Heart right ventricle (tissue), 16 donors: ENCODE measurements at places on chromosomes 2 and 18. TPM values are rescaled to one million over a fixed set of nuclear protein-coding genes. Genes with fewer than 3 reads are reported as not detected.

GRCh38 chr2:120013597-120014223 lies 833 bp downstream of the EPB41L5 start:
- peak overlapping the region; percentile 96 for H3K4me3 ChIP-seq
- peak overlapping the region; percentile 88 for H3K27ac ChIP-seq
- no peaks in the 10 kb centered on the region for H3K4me1 ChIP-seq
- H3K27me3 ChIP-seq: no peaks in the 10 kb centered on the region

DNA sequence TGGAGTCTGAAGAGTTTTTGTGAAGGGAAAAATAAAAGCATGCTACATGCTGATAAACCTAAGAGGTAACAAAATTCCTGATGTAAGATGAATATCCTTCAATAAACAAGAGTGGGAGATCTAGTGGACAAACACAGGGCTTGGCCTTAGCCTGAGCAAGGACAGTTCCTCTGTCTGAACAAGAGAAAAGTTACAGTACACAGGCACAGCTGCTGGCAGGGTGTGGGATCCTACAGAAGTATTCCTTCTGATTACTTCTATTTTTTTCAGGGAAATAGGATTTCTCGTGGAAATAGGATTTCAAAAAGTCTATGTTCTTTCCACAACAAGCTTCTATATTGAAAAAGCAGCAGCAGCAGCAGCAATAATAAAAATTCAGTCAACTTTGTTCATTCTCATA lies 54.1 kb downstream of the NBAS start:
- H3K27me3 ChIP-seq: no peaks in the 10 kb centered on the region
- no peak overlapping the region for H3K27ac ChIP-seq
- H3K4me3 ChIP-seq: no peak overlapping the region
- DNase-seq: no peak
- H3K36me3 ChIP-seq: no peaks in the 10 kb centered on the region
- H3K4me1 ChIP-seq: no peaks in the 10 kb centered on the region

GRCh38 chr2:13607139-13607538 lies 890.4 kb downstream of the TRIB2 start:
- H3K4me3 ChIP-seq: no peak overlapping the region
- H3K27ac ChIP-seq: no peak overlapping the region
- DNase-seq: no peak
- no peaks in the 10 kb centered on the region for H3K36me3 ChIP-seq
- no peaks in the 10 kb centered on the region for H3K27me3 ChIP-seq

DNA sequence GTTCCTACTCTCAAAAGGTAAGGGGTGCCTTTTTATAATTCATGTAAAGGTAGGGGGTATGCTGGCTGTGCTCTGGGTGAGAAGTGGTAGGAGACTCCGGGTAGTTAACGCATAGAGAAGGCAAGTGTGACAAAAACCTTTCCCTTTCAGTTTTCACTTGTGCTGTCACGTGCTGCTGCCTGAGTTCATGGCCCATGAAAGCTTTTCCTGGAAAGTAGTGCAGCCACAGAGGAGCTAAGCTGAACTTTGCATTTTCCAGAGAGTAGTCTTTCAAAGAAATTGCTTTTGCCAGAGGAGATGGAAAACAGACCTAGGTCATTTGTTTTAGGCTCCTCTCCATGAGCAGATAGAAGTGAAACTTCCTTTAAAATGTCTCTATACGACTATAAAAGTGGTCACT lies 44.7 kb downstream of the THSD7B start:
- no peaks in the 10 kb centered on the region for H3K4me1 ChIP-seq
- no peak overlapping the region for H3K27ac ChIP-seq
- no peak for DNase-seq
- no peaks in the 10 kb centered on the region for H3K36me3 ChIP-seq

GRCh38 chr18:51988277-51988676 lies 351.7 kb upstream of the DCC start:
- no peak overlapping the region for H3K4me3 ChIP-seq
- H3K36me3 ChIP-seq: no peaks in the 10 kb centered on the region
- no peaks in the 10 kb centered on the region for H3K4me1 ChIP-seq
- DNase-seq: no peak
- H3K27ac ChIP-seq: no peak overlapping the region

ZNF142 gene
- 24.3 TPM for total RNA-seq

FAM110C gene
- 1.7 TPM for total RNA-seq

ANKAR gene
- 8.6 TPM for total RNA-seq
